ENCODE measurements at places on chromosomes 4 and X. TPM values are rescaled to one million over a fixed set of nuclear protein-coding genes. Genes with fewer than 3 reads are reported as not detected.

GRSF1 gene
- 35.8 TPM for total RNA-seq

CT47B1 gene
- not detected for total RNA-seq

AMTN gene
- total RNA-seq = not detected

ERVMER34-1 gene
- 0.82 TPM for total RNA-seq

FAM184B gene
- total RNA-seq = 2.3 TPM

GRCh38 chrX:16239211-16239610 is 71.9 kb downstream of the MAGEB17 start:
- no peak for DNase-seq

DNA sequence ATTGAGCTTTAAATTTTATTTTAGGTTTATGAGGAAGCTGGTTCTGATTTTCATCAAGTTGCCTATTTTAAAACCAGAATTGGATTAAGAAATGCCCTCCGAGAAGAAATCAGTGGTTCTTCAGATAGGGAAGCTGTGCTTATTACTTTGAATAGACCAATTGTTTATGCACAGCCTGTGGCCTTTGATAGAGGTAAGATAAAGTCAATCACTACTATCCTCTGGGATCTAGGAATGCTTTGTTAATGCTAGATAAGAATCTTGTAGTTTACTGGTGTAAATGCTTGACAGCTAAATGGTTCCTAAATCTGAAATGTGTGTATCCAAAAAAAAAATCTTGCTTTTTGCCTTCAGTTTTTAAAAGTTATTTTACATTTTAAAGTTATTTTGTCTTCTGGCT is 73.0 kb upstream of the ADAD1 start:
- DNase-seq = no peak
